Activated CD8-positive, alpha-beta memory T cell treated with anti-CD3 and anti-CD28 coated beads for 1 hour (primary cell): ENCODE measurements at places on chromosomes 16 and 17.

GRCh38 chr17:75502721-75503329 lies 12.5 kb downstream of the CASKIN2 start:
- no peak for DNase-seq

DNA sequence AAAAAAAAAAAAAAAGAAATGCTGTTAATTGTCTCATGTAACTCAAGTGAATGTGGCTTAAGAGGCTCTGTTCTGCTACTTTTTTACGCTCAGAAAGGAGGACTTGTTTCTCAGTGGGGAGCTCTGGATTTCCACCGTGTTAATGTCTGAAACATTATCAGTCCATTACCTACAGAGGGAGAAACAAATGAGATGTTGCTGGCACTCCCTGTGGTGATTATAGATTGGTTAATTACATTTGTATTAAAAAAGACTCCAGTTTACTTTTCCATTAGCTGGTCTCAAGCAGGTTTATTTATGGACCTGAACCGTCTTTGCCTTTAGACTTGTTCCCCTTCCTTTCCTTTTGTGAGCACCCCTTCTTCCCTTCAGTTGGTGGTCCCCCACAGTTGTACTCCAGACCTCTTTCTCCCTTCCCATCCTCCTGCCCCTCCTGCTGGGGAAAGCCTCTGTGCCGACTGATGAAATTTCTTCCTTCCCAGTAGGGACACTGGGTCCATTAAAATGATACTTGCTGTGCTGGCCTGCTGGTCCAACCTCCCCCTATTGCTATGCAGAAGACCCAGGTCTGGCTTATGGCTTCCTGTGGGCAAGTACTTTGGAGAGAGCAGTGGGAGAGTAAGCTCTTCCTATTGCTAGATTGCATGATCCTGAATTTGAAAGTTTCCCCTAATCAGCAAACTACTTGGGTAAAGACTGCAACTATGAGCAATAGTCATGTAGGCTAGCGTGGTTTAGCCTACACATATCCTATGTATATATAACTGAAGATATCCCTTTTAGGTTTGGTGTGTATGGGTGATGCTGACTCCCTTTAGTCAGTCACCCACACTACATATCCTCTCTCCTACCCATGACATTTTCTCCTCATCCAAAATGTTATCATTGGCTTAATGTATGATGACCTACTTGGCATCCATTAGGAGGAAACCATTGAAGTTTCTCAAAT lies 8.1 kb downstream of the CDC6 start:
- DNase-seq, result no peak

GRCh38 chr16:27515874-27516353 lies 33.8 kb downstream of the GTF3C1 start:
- DNase-seq, result no peak

DNA sequence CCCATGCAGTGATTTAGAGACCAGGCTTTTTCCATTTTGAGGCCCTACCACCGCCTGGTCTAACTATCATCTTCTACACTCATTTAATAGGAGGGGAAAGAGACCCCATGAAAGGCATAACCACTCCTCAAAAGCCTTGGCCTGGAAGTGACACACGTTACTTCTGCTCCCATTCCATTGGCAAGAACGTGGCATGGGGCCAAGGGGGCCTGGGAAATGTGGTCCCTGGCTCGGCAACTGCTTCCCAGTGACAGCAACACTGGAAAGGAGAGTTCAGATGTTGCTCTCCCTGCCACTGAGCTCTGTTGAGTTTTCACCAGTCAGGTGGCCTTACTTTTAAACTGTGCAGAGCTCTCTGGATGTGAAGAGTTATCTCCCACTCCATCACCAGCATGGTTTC lies 45.2 kb upstream of the MAP3K14 start:
- no peak for DNase-seq

GRCh38 chr17:40194821-40195220 lies 17.6 kb downstream of the RAPGEFL1 start:
- no peak for DNase-seq

GRCh38 chr17:76556765-76557367 lies 17.0 kb downstream of the PRCD start:
- DNase-seq, result no peak

DNA sequence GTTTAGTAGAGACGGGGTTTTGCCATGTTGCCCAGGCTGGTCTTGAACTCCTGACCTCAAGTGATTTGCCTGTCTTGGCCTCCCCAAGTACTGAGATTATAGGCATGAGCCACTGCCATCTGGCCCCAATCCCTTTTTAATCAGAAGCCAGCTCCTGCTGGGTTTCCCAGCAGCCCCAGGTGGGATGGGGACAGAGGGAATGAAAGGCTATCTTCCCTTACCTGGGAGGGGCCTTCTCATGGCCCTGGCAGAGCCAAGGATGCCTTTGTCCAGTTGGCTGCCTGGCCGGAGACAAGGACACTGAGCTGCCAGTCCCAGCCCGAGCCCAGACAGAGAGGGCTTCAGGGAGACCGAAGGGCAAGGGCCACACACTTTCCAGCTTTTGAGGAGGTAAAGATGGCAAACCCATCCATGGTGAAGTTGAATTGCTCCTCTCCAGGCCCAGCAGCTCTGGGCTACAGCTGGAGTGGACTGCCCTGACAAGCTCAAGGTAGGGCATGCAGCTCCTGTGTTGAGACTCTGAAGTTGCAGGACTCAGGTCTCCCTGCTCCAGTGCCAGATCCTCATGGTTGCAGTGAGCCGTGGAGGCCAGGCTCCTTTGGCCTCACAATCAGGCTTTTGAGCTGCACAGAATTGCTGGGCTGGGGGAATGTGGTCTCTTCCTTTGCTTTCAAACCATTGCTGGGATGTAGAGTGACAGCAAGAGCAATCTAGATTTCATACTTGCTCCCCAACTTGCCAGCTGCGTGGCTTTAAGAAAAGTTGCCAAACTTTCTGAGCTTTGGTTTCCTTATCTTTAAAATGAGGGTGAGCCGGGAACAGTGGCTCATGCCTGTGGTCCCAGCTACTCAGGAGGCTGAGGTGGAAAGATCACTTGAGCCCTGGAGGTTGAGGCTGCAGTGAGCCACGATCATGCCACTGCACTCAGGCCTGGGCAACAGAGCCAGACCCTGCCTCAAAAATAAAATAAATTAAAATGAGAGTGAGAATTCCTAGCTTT lies 44.5 kb upstream of the IL34 start:
- no peak for DNase-seq

- no peak for DNase-seq
Measured at GRCh38 chr16:73750639-73751038, 546.0 kb upstream of the PSMD7 start.

- DNase-seq, result no peak
Measured at GRCh38 chr17:73689596-73690275, 45.5 kb upstream of the SDK2 start.

- DNase-seq, result no peak
Measured at GRCh38 chr16:24617502-24617901, 78.1 kb downstream of the RBBP6 start.

DNA sequence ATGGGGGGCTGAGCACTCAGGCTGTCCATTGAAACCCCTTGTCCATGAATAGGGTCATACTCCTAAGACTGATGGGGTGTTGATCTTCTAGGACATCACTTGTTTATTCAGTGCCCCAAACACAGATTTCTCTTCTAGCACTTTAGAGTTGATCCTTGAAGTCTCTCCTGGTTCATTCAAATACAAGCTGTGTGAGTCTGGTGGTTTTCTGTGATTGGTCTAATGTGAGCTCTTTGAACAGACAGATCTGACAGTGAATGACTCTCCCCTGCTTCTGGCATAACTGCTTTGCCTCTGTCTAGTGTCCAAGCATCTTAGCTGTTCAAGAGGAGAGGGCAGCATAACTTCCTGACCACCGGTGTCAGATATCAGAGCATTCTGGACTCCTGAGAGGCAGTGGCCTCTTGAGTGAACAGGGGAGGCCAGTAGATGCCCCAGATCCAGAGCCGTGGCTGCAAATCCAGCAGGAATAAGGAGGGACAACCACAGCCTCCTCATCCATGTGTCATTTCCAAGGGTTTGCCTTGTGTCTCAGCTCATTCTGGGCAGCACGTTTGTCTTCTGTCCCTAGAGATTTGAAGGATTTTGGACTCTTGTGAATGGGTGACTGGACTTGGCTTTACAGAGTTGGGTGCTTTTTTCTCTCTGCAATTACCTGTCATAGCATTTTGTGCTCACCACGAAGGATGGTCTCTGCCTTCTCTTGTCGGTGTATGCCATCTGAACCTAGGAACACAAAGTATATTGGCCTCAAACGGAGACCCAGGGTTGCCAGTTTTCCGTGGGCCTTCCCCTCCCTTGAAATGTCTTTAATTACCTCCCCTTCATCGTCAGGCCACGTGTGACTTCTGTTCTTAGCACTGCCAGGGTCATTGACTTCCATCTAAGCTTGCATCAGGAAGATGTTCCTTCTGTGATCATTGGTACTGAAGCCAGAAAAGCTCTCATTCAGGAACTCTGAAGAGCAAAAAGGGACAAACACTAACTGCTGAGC lies 13.9 kb upstream of the CLEC18C start:
- DNase-seq, result no peak

- no peak for DNase-seq
Measured at GRCh38 chr16:60041671-60042070, 1307.6 kb upstream of the GOT2 start.

DNA sequence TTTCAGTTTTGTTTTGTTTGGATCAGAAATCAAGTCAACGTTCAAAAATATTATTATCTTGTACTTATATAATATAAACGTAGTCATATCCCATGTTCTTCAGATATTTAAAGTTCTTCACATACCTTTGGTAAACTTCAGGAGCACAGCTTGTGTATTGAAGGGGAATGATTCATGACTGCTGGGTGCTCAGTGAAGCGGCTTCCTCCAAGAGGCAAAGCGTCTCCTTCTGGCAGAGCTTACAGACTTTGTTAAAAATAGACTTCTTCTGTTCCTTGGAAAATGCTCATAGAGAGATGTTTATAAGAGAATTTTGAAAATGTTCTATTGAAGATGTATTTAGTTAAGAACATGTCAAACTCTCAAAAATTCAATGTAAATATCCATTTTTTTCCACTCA lies 155.6 kb upstream of the CNTNAP4 start:
- no peak for DNase-seq

DNA sequence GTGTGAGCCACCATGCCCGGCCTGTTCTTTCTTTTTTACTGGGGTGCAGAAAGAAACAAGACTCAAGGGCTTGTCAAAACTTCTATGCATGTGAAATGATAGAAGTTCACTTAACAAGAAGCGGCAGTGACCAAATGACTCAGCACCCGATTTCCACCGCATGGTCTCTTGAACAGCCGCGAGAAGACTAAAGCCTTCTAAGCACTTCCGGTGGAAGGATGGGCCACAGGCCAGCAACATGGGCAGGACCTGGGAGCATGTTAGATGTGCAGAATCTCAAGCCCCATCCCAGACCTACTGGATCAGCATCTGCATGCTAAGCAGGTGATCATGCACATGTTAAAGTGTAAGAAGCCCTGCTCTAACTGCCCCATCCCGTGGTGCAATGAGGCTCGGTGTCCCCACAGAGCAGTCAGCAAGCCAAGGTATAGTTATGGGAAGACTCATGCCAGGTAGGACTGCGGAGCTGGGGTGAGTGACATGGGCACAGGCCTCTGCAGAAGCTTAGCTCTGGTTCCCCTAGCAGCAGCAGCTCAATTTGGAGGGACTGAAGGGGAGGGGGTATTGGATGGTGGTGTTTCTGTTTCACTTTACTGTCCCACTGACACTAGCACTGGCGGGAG lies 88.5 kb upstream of the HNF1B start:
- no peak for DNase-seq

DNA sequence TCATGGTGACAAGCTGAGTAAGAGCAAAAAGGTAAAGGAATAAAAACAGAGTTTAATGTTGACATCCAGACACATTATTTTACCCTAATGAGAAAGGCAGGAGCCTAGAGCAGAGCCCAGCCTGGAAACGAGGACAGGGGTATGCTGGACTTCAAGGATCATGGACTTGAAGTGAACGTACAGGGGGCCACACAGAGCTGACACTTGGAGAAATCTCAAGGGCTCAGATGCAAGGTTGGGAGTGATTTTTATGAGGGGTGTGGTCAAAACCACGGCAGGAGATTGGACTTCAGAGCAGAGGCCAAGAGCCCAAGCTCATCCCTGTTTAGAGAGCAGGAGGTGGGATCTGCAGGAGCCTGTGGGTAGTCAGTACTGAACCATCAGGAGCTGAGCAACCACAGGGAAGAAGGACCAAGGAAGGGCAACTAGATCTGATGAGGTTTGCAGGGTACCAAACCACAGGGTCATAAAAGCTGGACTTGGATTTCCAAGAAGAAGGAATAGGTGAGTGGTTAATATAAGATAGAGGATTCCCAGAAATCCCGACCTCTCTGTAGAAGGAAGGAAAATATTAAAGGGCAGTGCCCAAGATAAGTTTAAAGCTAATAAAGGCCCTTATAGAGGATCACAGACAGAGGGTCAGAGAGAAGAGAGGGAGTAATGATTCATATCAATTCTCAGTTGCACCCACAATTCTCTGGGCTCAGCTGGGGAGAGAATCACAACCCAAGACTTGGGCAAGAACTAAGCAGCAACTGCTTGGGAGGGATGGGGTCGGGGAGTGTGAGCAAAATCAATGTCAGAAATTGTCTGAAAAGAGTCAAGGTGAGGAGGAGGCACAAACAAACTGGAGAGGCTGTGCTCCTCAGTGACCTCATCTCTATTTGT lies 331.7 kb downstream of the SOX9 start:
- no peak for DNase-seq

GRCh38 chr17:37735165-37735564 lies 9.7 kb downstream of the HNF1B start:
- DNase-seq, result no peak

GRCh38 chr16:86091976-86092375 lies 193.0 kb downstream of the IRF8 start:
- no peak for DNase-seq

- DNase-seq, result no peak
Measured at GRCh38 chr17:75676461-75676860, 9.3 kb downstream of the SAP30BP start.

DNA sequence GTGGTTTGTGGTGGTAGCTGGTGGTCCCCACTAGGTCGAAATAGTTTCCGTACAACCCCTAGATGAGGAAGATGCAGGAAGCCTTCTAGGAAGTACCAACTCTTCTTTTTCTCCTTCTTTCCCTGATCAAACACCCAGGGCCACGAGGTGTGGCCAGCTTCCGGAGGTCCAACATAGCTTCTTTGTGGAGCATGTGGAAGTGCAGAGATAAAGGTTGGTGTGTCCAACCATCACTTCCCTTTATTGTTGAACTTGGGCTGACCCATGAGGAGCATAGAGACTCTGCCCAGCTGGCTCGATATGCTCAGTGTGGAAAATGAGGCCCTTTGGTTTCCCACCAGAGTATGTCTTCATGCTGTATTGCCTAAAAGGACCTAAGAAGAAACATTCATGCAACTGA lies 6.3 kb upstream of the RGS9 start:
- no peak for DNase-seq
